Thoracic aorta (tissue), 2 donors: ENCODE measurements at places on chromosomes 12 and 14. TPM values are rescaled to one million over a fixed set of nuclear protein-coding genes. Genes with fewer than 3 reads are reported as not detected.

The TMEM52B gene
- not detected for total RNA-seq

The TRPV4 gene
- 5.7 TPM for total RNA-seq

The HOXC11 gene
- total RNA-seq, result not detected

The KRR1 gene
- 46.8 TPM for total RNA-seq

The LYZ gene
- 99.9 TPM for total RNA-seq

The STRN3 gene
- 41.2 TPM for total RNA-seq

The PCBP2 gene
- total RNA-seq, result 466 TPM

The IL22 gene
- total RNA-seq, result not detected

The TUNAR gene
- total RNA-seq, result not detected

The PLEKHG7 gene
- not detected for total RNA-seq

The PTGES3 gene
- 70.4 TPM for total RNA-seq

The SPTB gene
- 5.6 TPM for total RNA-seq

The JAG2 gene
- total RNA-seq, result 8.8 TPM

The TAS2R9 gene
- total RNA-seq, result not detected

GRCh38 chr14:39431416-39432178, 636 bp downstream of the FBXO33 start:
- DNase-seq, result no peak

DNA sequence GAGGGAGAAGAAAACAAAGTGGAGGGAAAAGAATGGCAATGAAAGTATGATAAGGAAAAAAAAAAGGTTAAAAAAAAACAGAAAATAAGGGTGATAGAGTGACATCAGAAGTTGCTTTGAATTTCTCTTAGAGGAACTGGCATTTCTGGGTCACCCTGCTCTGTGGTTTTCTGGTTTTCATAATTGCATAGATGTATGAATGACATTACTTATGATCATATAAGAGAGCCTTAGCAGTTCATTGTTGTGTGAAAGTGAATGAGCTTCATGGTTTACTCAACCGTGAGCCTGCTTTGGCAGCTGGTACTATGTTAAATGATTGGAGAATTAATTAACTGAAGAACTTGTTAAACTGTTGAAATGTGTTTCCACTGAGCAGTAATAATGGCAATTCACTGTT, 336.4 kb upstream of the FBXO33 start:
- DNase-seq, result no peak

GRCh38 chr14:21527318-21527679, 1.2 kb upstream of the SALL2 start:
- no peak for DNase-seq

GRCh38 chr14:104830781-104831180, 29.9 kb downstream of the ZBTB42 start:
- DNase-seq, result no peak

DNA sequence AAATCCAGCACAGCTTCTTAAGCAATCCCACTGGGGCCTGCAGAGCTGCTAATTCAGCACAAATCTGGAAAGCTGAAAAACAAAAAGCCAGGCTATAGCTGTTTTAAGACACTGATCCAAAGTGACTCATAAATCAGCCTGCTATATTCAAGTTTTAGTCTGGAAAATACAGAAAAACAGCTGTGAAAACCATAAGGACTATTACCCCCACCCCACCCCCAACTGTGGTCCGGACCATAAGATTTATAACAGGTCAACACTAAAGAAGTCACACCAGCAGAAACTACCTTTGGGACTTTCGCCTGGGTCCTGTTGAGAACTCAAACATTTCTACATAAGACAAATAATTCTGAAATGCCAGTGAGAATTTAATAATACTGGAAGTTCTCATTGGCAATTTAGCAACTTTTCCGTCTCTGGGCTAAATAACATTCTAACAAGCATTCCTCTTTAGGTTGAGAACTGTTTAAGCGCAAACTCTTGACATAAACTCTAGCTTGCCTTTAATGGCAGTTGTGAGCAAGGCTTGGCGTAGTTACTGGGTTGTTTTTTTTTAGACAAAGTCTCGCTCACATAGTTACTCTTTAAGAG, 3.3 kb downstream of the LRIG3 start:
- no peak for DNase-seq

DNA sequence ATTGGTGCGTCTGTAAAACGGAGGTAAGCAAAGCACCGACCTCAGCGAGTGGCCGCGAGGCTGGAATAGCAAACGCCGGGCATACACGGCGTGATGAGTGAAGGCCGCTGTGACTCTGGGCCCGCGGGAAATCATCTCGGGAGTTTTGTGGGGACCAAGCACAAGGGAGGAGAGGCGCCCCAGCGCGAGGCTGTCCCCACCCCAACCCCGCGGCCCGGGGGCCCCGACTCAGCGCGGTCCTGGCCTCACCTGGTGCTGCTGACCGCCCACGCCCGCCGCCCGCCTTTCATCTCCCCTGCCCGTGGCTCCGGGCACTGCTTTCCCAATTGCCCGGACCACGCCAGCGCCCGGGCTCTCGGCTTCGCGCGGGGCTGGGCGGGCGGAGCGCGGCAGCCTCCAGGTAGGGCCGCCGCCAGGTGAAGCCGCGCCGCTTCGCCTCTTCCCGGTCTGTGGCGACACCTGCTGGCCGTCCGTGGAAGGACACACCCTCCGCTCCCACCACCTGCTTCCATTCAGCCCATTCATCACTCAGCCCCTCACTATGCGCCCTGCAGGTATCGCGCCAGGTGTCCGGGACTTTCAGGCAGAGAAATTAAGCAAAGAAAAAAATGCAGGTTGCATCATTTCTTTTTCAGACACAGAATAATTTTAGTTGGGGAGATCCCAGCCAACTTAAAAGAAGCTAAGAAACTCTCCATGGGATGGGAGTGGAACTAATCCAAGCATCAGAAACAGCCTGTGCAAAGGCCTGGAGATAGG, 360.4 kb downstream of the MED13L start:
- no peak for DNase-seq

GRCh38 chr14:74290415-74290814, 12.3 kb downstream of the ABCD4 start:
- DNase-seq, result no peak

GRCh38 chr12:131164096-131164872, 210.6 kb downstream of the ADGRD1 start:
- no peak for DNase-seq

DNA sequence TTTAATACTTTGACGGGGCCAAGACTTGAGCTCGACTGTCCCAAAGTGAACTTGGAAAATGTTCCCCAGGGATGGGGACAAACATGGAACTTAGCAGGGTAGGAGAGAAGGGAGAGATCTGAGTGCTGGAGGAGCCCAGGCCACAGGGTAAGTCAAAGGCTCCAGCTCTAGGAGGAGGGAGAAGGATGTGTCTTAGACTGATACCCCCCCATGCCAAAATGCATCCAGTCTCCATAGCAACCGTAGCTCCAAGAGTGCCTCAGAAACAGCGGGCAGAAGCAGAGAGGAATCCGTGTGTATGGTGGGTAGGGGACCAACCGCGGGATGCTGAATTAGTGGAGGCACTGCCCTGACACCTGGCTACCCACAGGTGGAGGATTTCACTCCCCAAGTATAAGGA, 845 bp upstream of the AGAP2 start:
- no peak for DNase-seq

DNA sequence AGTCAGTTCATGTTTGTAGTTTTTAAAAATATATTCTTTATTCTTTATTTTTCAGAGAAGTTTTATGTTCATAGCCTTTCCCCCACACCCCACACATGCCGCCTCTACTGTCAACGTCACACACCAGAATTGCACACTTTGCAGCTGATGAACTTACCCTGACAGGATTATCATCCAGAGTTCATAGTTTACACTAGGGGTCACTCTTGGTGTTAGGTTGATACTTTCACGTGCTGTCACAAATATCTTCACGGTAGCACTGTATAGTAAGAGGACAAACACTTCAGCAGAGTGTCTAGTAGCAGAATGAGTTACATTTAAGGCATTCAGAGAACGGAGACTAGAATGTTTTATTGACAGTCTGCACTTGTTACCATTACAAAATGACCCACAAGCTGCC, 5.1 kb downstream of the DPPA3 start:
- no peak for DNase-seq

GRCh38 chr12:2378835-2379330, 326.1 kb downstream of the CACNA1C start:
- no peak for DNase-seq

- no peak for DNase-seq
Measured at GRCh38 chr12:93825501-93825888, 148.3 kb downstream of the CRADD start.

DNA sequence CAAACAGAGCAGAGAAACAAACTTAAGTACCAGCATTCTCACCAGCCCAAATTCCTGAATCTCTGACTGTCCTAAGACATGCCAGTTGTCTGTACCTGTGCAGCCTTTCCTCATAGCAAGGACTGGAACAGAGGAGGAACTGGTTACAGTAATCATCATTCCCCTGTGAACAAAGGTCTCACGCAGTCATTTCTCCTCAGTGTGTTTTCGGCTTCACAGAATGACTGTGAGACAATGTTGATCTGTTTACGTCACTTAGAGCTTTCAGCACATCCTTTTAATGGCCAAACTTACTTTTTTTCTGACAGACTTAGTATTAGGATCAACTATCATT, 169.0 kb downstream of the FBXL14 start:
- DNase-seq, result no peak

- peak; percentile 46 for DNase-seq
Measured at GRCh38 chr12:107515446-107515958, 170.1 kb upstream of the PWP1 start.

DNA sequence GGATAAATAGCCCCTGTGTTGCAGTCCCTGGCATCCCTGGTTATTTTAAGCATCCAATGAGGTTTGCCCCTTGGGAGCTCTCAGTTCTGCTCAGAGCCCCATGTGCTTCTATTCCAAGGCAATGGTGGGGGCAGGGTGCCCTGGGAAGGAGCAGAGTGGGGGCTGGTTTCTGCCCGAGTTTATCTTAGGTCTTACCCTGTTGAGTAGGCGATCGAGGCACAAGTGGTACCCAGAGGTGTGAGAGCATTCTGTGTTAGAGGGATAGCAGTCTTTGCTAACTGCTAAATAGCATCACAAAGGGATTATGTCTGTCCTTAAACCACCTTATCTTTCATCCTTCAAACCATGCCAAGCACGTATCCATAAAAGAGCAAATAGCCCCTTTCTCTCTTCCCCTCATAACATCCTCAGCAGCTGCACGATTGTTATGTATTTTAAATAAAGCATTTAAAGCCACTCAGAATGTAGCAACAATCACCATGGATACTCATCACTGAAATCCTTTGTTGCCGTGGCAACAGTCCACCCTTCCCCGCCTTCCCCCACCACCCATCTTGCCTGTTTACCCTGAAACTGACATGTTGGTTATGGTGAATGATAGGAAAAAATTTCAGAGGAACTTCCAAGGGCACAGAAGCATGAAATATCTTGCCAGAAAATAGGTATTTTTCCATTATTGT, 139.3 kb downstream of the PTPN11 start:
- DNase-seq, result no peak

GRCh38 chr12:91628656-91629055, 446.0 kb upstream of the DCN start:
- DNase-seq, result no peak

GRCh38 chr12:52010152-52010622, 3.4 kb downstream of the TAMALIN start:
- no peak for DNase-seq

- no peak for DNase-seq
Measured at GRCh38 chr14:57903954-57904353, 38.1 kb upstream of the SLC35F4 start.

DNA sequence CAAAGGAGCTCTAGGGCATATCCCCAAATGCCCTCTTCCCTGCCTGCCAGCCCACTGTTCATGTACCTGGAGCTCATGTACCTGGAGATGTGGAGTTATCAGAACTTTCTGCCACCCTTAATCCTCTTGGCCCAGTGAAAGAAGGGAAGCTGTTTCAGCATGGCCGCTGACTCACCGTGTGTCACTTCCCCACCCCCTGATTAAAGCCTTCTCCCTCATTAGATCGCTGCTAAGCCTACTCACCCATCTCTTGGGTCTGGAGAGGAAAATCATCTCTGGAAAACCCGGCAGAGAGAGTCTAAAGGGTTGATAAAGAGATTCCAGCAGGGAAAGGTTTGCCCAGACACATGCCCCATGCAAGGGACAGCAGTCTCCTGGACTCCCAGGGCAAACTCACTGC, 4.5 kb upstream of the LTBP2 start:
- no peak for DNase-seq

GRCh38 chr14:76713121-76713520, 48.1 kb upstream of the VASH1 start:
- no peak for DNase-seq

DNA sequence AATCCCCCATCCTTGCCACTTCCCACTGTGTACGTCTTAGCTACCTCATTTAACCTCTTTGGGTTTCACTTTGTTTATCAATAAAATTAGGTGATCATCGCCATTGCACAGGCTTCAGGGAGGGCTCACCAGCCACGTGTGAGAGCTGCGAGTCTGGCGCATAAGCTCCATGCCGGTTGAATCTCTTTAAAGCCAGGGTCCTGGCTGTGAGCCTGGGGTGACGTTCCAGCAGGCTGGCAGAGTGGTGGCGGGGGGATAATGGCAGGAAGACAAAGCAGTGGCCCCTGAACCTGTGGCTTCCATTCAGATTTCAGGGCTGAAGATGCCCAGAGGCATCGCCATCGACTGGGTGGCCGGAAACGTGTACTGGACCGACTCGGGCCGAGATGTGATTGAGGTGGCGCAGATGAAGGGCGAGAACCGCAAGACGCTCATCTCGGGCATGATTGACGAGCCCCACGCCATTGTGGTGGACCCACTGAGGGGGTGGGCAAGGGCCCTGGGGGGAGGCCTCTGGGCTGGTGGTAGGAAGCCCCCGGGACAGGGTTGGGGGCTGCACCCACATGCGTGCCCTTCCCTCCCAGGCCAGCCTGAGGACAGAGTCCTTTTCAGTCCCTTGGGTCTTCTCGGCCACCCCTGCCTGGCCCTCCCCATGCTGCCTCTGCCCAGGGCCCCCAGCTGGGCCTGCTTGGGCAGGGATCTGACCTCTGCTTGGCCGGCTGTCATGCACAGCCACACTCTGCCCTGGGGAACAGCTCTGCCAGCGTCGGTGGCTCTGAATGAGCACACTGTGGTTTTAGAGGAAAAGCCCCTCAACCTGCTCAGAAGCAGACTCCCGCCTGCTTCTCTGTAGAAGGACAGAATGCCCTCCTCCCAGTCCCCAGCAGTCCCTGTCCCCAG, 8.6 kb upstream of the NXPH4 start:
- DNase-seq, result no peak

DNA sequence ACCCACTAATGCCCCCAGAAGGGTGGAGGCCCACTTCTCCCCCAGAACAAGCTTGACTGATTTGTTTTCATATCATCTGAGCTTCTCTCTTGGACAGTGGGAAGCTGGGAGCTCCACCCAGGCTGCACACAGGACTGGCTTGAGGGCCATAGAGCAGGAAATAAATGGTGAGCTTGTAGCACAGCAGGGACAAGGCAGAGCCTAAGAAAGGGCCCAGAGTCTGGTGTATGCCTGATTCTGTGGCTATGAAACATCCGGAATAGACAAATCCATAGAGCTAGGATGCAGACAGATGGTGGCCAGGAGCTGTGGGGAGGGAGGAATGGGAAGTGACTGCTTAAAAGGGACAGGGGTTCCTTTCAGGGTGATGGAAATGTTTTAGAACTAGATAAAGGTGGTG, 79.0 kb downstream of the ARL6IP4 start:
- no peak for DNase-seq

GRCh38 chr14:21063479-21063878, 5.9 kb downstream of the RNASE8 start:
- DNase-seq, result no peak

- DNase-seq, result no peak
Measured at GRCh38 chr12:131749618-131750315, 38.9 kb downstream of the SFSWAP start.
